ENCODE measurements at places on chromosomes 1 and 21. TPM values are rescaled to one million over a fixed set of nuclear protein-coding genes. Genes with fewer than 3 reads are reported as not detected.
A peak's percentile ranks its signal among the peaks of the same experiment; 100 is the strongest.

Gene NOS1AP
- 8.3 TPM for total RNA-seq

Gene TMEM82
- total RNA-seq, result not detected

DNA sequence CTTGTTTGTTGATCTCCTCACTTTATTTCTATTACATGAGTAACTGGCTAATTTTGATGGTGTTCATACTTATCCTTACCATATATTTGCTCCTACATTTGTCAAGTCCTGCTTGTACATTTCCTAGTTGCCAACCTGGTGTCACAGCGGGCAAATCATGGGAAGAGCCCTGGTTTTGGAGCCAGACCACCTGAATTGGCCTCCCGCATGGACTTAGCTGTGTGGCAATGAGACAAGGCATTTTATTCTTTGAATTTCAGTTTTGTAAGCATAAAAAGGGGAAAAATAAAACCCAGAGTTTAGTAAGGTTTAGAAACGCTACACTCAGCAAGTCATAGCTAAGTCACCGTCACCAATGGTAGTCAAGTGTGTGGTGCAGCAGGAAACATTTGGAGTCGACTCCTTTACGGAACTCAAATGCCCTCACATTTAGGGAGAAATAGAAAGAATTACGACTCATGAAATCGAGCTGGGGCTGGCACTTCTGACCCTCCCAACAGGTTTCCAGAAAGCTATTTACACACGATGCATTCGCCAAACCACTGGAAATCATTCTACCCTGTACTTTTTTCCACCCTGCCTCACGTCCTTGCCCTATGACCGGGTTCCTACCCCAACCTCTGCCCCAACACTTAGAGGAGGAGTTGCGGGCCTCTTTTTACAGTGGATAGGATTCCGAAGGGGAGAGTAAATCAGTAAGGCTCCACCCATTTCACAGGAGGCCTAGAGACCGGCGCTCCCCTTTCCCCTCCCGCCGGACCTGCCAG lies 492 bp upstream of the PGM1 start:
- ATAC-seq, result no peak

DNA sequence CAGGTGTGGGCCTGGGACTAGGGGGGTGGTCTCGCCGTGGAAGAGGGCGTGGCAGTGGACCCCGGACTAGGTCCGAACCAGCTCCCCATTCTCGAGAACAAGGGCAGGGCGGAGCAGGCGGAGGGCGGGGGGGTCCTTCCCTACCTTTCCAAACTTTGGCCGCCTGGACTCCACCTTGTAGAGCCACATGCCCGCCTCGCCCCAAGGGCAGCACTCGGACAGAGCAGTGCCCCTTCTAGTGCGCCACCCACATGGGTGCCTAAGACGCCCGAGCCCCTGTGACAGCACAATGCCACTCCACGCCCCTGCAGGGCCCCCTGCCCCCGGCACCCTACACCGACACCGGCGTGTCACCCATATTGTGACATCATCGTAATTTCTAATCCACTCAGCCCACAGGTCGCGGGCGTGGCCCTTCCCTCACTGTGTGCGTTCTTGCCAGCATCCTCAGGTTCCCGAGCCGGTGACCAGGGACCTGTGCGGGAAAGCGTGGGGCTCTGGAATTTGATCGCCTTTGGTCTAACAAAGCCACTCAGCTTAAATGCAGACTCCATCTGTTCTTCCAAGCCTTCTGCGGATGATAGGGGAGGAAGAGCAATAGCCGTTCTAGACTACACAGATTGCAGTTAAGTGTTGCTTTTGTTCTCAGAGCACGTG lies 553 bp upstream of the STMN1 start:
- ATAC-seq, result peak; percentile 6

DNA sequence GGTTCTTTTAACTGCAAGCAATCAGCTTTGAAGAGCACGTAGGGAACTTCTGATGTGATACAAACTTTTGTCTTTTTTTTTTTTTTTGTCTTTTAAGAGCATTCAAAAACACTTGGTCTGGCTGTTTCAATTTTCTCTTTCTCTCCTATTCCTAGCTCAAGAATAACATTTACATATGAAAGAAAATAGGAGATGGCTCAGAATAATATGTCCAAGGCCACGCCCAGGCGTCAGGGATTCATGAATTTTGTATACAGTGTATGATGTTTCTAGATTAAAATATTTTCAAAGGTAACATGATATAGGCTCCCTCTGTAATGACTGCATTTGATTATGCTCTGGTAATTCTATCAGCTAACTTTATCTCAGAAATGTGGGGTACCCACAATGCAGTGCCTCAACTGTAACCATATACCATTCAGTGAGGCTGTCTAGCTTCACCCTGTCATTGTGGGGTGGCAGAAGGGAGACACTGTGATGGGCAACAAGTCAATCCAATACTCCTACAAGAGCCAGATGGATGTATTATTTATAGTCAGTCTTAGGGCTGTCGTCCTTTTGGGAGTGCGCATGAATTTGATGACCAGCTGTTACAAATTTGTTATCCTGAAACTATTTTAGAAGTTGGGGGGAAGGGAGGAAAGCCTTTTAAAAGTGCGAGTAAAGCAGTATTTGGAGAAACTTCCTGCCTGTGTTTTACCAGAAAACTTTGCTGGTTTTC lies 1.5 kb upstream of the AKNAD1 start:
- peak; percentile 88 for ATAC-seq

DNA sequence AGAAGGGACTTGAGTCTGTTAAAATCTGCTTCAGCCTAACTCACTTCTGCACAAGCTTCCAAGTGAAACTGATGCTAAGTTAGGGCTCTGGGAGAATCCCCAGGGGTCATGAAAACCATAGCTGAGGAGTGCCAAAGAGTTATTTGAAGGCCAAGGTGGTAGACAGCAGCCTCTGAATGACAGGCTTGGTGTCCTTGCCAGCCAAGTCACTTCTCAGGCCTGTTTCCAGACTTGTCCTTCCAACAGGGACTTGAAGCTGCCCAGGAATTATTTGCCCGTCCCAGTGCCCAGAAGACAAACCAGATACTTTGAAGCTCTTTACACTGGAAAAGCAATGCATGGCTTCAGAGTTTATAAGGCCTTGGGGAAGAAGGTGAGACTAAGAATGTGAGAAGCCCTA lies 33.6 kb downstream of the RNASEL start:
- no peak for ATAC-seq

GRCh38 chr1:43558346-43558841 lies 27.7 kb downstream of the PTPRF start:
- ATAC-seq, result peak; percentile 91

- no peak for ATAC-seq
Measured at GRCh38 chr1:195376190-195376589, 1232.0 kb downstream of the KCNT2 start.

GRCh38 chr21:29193072-29193471 lies 62.6 kb downstream of the MAP3K7CL start:
- no peak for ATAC-seq

Gene CFHR3
- 1.7 TPM for total RNA-seq

- peak; percentile 98 for ATAC-seq
Measured at GRCh38 chr1:32413507-32414185, 19.4 kb upstream of the BSDC1 start.

Gene SH3BGR
- 19.3 TPM for total RNA-seq

GRCh38 chr1:25361901-25362300 lies 23.8 kb downstream of the TMEM50A start:
- no peak for ATAC-seq

Gene LINGO4
- not detected for total RNA-seq

GRCh38 chr1:179921981-179922872 lies 32.4 kb upstream of the CEP350 start:
- ATAC-seq, result peak; percentile 97

DNA sequence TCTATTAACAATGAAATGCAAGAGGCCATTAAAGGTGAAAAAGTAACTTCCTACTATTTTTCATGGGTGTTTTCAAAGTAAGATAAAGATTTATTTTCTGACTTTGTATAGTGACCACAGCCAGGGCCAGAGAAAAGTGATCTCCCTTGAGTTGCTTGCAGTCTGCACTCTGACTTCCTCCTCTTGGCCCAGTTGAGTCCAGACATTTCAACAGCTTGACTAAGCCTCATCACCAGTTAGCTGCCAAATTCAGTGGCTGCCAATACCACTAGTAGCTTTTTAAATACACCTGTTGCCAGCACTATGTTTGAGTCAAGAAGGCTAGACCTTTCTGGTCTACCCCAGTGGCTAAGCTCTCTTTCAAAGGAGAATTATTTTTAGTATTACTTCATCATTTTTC lies 3.7 kb upstream of the NEK7 start:
- no peak for ATAC-seq

- no peak for ATAC-seq
Measured at GRCh38 chr1:28115267-28115666, 26.9 kb upstream of the EYA3 start.

- ATAC-seq, result no peak
Measured at GRCh38 chr1:77461691-77462090, 179.9 kb downstream of the AK5 start.

- no peak for ATAC-seq
Measured at GRCh38 chr1:228982637-228983036, 247.4 kb downstream of the RHOU start.

DNA sequence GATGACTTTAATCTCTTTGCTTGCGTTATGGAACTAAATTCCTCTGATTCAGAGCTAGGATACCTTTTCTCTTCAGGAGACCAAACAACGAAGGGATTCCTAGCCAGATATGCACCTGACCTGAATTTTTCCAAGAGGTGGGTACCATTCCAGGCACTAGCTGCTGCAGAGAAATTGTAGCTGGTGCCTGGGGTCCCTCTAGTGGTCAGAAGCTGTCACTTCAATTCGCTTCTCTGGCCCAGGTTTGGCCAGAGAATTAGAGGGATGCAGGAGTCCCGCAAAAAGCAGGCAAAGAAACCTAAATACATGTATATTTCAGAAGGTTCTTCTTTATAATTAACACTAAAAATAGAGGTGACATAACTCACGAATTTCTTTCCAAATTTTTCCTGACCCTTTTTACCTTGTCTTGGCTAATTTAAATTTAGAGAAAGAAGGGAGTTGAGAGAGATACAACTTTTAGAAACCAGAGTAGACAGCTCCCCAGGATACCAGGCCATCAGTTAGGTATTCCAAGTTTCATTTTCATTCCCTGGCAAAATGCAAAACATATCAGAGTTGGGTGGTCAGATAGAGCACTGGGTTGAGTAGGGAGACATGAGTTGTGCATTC lies 9.6 kb downstream of the ACKR1 start:
- peak; percentile 71 for ATAC-seq

DNA sequence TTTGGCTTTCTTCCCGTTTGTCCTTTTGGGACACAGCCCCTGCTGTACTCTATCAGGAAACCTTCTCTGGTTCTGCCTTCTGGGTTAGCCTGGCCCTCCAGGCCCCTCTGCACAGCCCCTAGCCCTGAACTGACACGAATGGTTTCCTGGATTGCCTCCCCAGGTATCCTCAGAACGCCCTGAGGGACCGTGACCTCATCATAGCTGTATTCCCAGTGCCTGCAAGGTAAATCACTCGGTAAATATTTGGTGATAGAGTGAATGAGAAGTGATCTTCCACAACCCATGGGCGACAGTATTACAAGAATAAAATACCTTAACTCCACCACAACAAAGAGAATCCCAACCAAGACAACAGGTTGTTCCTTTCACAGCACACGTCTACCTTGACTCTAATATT lies 637.2 kb downstream of the SMYD3 start:
- no peak for ATAC-seq

- peak; percentile 88 for ATAC-seq
Measured at GRCh38 chr21:38813547-38813946, 7.8 kb downstream of the ETS2 start.

- no peak for ATAC-seq
Measured at GRCh38 chr1:30478283-30478682, 245.1 kb downstream of the MATN1 start.

DNA sequence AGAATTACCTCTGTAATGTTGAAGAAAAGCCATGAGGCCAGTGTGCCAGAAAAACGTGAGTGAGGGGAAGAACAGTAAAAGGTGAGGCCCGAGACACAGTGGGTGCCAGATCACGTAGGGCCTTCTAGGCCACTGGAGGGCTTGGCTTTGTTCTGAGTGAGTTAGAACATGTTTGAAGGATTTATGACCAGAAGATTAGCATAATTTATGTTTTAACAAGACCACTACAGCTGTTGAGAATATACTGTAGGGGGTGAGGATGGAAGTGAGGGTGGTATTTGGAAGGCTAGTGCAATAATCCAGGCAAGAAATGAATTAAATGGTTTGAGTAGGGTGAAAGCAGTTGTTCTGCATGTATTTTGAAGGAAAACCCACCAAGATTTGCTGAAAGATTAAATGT lies 56.3 kb downstream of the LRRC8C start:
- no peak for ATAC-seq

DNA sequence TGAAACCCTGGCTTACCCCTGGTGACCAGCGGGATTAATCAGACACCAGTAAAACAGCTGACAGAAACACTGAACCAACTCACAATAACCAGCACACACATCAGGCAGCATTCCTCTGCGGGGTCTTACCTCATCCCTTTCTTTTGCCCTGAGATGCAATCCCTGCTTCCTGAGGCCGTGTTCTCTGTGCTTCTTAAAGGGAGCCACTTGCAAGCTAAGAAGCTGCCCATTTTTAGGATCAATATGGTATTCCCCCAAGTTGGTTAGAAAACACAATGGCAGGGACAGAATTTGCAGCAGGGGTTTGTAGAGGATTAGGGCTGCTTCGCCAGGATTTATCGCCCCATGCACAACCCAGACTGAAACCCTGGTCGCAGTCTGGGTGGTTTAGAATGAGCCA lies 74.7 kb upstream of the OLIG2 start:
- no peak for ATAC-seq

Gene ST6GALNAC5
- total RNA-seq, result 52.4 TPM

- no peak for ATAC-seq
Measured at GRCh38 chr21:42317341-42317741, 2.1 kb upstream of the TFF3 start.

Gene PANK4
- total RNA-seq, result 44.0 TPM

GRCh38 chr1:19643602-19644394 lies at the start of gene NBL1:
Gene NBL1, plus strand, starts transcription at chr1:19644311. Its CDS starts 10,720 bp downstream, at chr1:19655031.
- ATAC-seq, result peak; percentile 82

DNA sequence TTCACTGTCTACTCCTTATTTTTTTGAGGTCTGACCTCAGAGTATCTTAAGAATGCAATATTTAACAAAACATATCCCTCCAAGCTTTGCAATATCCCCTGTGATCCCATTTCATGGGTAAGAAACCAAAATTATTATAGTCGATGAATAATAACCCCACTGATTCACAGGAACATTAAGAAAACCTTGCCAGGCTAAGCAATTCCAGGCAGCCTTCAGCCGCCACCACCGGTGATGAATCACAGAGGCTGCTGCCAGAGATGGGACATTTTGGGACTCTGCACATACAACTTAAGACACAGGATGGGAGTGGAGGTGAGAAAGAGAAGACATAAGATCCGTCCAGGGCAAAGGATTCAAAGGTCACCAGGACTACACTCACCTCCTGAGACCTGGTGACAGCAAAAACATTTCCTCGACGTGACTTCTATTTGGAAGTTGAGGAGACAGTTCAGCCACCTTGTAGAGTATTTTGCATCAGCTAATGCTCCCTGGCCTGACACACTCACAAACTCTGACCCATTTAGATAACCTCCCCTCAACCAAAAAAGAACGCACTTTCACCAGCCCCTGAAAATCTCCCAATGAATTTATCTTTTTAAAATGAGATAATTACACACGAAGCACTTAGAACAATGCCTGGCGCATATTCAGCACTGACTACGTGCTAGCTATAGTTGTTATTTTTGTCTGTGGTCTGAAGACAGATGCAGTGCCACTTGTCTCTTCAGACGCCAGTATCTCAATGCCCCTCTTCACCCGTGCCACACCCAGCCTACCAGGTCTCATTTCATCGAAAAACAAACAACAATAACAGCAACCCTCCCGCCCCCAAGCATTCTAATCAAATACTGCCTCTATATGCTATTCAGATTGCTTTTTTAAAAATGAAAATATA lies 17.8 kb upstream of the OVAAL start:
- no peak for ATAC-seq

Gene CACNA1E
- 0.27 TPM for total RNA-seq

GRCh38 chr1:62229468-62229867 lies 34.8 kb downstream of the L1TD1 start:
- no peak for ATAC-seq

Gene ACBD6
- total RNA-seq, result 95.1 TPM

Gene SH2D1B
- total RNA-seq, result 0.05 TPM

All from motor neuron (in vitro differentiated cells).